Esophagus (tissue), 2 donors: ENCODE measurements at places on chromosomes 7 and 10. TPM values are rescaled to one million over a fixed set of nuclear protein-coding genes. Genes with fewer than 3 reads are reported as not detected.

Gene HSPA12A
- 1.7 TPM for polyA plus RNA-seq

Gene SDK1
- 0.47 TPM for polyA plus RNA-seq

Gene UTF1
- polyA plus RNA-seq, result not detected

Gene MYPN
- 0.01 TPM for polyA plus RNA-seq

Gene TRIM24
- 7.8 TPM for polyA plus RNA-seq

Gene MEOX2
- polyA plus RNA-seq, result 0.94 TPM

Gene C7orf57
- 0.80 TPM for polyA plus RNA-seq

Gene BMPER
- 0.06 TPM for polyA plus RNA-seq

Gene CACNA2D1
- 0.90 TPM for polyA plus RNA-seq

Gene NME8
- not detected for polyA plus RNA-seq

Gene SLC29A4
- polyA plus RNA-seq, result 0.49 TPM

Gene CTAGE8
- polyA plus RNA-seq, result 2.5 TPM
